Left lung (tissue), 14 donors: ENCODE measurements at places on chromosomes 2 and 18. TPM values are rescaled to one million over a fixed set of nuclear protein-coding genes. Genes with fewer than 3 reads are reported as not detected.
A peak's percentile ranks its signal among the peaks of the same experiment; 100 is the strongest.

DNA sequence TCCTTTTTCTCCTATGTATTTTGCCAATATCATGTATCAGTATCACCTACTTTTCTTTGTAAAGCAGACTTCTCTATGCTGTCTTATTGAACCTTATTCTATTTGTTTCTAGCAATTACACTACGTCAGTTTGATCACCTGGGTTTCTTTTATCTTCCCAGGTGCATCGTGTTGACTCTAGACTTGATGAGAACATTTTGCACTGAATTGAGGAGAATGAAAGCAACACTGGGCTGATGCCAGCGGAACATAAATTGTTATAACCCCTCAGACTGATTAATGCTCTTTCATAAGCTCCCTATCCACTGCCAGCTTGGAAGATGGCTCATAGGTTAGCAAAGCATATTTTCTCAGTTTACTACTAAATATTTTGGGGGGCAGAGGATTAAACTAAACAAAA lies 140.6 kb downstream of the EPHA4 start:
- no peak for DNase-seq

GRCh38 chr2:217060951-217061547 lies 201.2 kb upstream of the TNP1 start:
- no peak for DNase-seq

GRCh38 chr2:72031346-72032110 lies 116.1 kb downstream of the CYP26B1 start:
- DNase-seq: no peak

DNA sequence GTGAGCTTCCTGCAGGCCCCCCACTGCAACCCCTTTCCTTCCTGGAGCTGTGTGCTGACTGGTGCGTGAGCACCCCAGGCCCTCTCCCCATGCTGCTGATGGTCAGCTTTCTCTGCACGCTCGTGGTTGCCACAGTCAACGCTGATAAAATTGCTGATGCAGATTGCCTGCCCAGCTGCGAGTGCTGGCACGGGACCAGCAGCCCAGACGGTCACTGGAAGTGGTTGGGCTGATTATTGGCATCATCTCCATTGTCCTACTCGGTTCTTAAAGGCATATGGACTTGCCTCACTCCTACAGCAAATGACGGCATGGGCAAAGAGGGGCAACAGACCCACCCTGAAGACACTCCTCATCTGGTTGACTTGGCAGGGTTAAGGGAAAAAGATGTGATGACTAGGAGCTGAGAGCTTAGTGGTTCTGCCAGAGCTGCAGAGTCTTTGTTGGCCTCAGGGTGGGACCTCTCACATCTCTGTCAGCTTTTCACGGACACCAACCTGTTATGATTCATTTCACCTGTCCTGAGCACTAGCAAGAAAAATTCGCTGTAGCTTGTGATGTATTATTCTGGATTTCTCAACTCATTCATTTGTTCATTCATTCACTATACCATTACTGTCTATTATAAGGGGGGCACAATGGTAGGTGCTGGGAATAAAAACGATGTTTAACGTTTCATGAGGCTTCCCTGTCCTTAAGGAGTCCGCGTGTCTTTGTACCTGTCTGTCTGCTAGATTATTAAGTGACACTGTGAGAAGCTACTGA lies 38.4 kb downstream of the PAX8 start:
- DNase-seq: peak; percentile 87

GRCh38 chr2:50225021-50225928 lies 806.7 kb downstream of the NRXN1 start:
- no peak for DNase-seq

DNA sequence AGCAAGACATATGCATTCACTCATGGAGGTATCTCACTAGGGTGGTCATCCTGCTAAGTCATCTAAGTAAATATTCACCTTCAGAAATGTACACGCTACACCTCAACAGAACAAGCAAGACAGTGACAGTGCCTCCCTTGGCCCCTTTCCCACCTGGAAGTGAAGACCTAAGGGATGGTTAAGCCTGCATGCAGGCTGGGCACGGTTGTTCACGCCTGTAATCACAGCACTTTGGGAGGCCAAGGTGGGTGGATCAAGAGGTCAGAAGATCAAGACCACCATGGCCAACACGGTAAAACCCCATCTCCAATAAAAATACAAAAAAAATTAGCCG lies 4.4 kb downstream of the LIMS2 start:
- DNase-seq: no peak

GRCh38 chr2:203354966-203355365 lies 26.8 kb downstream of the ABI2 start:
- DNase-seq: no peak

- no peak for DNase-seq
Measured at GRCh38 chr2:230552181-230552580, 136.2 kb downstream of the SP100 start.

- no peak for DNase-seq
Measured at GRCh38 chr2:170848587-170848986, 31.9 kb downstream of the GAD1 start.

DNA sequence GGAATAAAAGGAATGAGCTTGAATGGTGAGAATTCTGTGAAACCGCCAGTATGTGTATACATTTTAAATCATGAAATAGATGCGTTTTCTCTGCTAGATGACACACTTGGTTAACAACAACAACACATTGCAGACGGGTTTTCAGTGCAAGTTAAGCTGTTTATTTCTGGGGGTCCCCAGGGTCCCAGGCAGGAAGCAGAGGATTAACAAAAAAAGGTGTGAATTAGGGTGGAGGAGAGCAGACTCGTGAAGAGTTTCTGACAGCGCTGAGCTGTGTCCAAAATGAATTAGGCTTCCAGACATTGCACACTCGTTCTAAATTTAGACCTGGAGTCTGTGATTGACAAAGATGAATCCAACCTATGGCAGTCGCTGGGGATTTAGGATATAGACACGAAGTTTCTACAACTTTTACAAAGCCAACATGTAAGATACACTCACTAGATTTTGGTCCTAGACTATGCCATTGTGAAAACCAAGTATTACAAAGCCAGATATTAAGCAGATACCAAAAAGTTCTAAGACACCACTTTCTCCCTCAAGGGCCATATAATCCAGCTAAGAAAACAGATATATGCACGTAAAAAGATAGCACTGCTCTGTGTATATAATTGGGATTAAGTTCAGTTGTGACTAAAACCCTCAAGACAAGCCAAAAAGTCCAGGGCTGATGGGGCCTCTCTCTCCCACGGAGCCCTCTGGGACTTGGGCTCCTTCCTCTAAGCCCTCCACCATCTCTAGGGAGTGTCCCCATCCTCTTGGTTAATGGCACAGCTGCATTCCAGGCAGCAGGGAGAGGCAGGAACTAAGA lies 120.2 kb downstream of the ACAA2 start:
- no peak for DNase-seq

DNA sequence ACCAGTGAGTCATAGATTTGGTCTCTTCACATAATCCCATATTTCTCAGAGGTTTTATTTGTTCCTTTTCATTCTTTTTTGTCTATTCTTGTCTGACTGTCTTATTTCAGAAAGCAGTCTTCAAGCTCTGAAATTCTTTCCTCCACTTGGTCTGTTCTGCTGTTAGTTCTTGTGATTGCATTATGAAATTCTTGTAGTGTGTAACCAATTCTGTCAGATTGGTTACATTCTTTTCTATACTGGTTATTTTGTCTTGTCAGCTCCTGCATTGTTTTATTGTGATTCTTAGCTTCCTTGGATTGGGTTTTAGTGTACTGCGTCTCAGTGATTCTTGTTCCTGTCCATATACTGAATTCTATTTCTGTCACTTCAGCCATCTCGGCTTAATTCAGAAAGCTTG lies 18.6 kb downstream of the EHBP1 start:
- DNase-seq: no peak

DNA sequence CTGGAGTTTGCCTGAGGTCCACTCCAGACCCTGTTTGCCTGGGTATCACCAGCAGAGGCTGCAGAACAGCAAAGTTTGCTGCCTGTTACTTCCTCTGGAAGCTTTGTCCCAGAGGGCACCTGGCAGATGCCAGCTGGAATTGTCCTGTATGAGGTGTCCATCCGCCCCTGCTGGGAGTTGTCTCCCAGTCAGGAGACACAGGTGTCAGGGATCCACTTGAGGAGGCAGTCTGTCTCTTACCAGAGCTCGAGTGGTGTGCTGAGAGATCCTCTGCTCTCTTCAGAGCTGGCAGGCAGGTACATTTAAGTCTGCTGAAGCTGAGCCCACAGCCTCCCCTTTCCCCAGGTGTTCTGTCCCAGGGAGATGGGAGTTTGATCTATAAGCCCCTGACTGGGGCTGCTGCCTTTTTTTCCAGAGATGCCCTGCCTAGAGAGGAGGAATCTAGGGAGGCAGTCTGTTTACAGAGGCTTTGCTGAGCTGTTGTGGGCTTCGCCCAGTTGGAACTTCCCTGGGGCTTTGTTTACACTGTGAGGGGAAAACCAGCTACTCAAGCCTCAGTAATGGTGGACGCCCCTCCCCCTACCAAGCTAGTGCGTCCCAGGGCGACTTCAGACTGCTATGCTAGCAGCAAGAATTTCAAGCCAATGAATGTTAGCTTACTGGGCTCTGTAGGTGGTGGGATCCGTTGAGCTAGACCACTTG lies 34.7 kb downstream of the TFPI start:
- DNase-seq: no peak

GRCh38 chr2:230877116-230877758 lies 12.5 kb downstream of the ITM2C start:
- no peak for DNase-seq

GRCh38 chr2:110802208-110802932 lies 70.0 kb downstream of the ACOXL start:
- DNase-seq: no peak

GRCh38 chr2:56587456-56587855 lies 403.7 kb downstream of the CCDC85A start:
- no peak for DNase-seq

GRCh38 chr2:96875498-96876268 lies 5.8 kb upstream of the SEMA4C start:
- DNase-seq: no peak

GRCh38 chr2:224157655-224158054 lies 118.6 kb upstream of the SERPINE2 start:
- DNase-seq: no peak

GRCh38 chr18:37006742-37007141 lies 177.8 kb downstream of the KIAA1328 start:
- DNase-seq: no peak

DNA sequence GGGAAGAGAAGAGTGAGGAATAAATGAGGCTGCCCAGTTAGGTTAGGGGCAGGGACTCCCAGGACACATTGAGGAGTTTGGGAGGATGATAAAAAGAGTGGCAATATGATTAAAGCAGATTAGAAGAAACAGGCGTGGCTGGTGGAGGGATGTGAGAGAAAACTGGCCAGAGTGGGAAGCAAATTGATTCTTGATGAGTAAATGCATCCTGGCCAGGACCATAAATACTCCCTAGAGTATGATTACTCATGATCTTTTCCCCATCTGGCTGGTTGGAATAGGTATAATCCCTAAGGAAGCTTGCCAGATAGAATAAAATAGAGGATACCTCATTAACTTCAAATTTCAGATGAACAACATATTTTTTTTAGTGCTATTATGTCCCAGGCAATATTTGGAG lies 21.5 kb upstream of the DAW1 start:
- no peak for DNase-seq

DNA sequence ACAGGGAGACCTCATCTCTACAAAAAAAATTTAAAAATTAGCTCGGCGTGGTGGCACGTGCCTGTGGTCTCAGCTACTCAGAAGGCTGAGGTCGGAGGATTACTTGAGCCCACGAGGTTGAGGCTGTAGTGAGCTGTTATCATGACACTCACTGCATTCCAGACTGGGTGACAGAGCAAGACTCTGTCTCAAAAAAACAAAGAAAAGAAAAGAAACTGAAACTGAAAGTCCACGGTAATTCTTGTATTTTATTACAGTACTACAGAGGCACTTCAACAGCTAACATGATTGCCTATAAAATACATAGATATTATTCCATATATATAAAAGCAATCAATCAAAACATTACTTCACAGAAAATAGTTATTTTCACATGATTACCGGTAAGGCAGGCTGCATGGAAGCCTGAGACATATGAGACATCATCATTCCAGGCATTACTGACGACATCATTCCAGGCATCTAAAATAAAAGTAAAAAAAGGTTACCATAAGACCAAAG lies 23.1 kb downstream of the PRPF40A start:
- DNase-seq: no peak

- no peak for DNase-seq
Measured at GRCh38 chr2:564471-565181, 112.6 kb downstream of the TMEM18 start.

GRCh38 chr2:154446324-154446723 lies 252.2 kb upstream of the KCNJ3 start:
- DNase-seq: no peak

- DNase-seq: no peak
Measured at GRCh38 chr2:29307519-29307918, 192.3 kb downstream of the CLIP4 start.

DNA sequence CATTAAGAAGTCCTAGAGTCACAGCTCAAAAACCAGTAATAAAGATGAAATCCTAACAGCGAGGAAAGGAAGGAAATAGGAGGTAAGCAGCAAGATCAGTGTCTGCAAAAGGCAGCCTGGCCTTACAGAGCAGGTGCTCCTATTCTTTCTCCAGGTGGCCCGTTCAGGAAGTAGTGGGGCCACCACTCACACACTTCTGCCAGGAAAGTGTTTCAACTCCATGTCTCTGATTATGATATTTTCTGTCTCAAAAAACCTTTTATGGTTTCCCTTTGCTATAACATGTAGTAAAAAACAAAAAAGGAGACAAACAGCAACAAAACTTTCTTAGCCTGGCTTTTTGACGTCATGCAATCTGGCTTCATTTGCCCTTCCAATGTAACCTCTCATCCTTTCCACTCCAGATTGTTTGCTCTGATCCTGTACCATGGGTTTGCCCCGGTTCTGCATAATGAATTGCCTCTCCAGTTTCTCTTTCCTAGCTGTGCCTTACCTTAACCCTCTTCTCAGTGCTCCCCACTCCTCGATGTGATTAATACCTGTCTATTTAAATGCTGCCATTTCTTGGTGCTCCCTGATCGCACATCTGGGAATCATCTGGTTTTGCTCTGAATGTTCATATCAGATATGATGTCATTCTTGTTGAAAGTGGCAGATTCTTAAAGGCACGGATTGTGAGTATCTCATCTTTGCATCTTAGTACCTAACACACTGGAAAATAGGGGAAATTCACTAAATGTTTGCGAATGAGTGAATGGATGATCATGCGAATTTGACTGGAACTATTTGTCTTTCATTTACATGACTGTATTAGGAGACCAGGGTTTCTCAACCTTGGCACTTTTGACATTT lies 50.6 kb upstream of the PTPRM start:
- no peak for DNase-seq

- DNase-seq: no peak
Measured at GRCh38 chr18:48300463-48300961, 108.7 kb downstream of the ZBTB7C start.

- no peak for DNase-seq
Measured at GRCh38 chr18:27717816-27718215, 459.1 kb downstream of the CDH2 start.

The CNRIP1 gene
- 48.4 TPM for polyA plus RNA-seq

The VWA3B gene
- 5.1 TPM for polyA plus RNA-seq

The ANKAR gene
- polyA plus RNA-seq: 22.8 TPM

The DPP4 gene
- 38.1 TPM for polyA plus RNA-seq

The RHOB gene
- polyA plus RNA-seq: 103 TPM

The IL36RN gene
- polyA plus RNA-seq: not detected

The LDLRAD4 gene
- 15.1 TPM for polyA plus RNA-seq

The SKA1 gene
- 5.0 TPM for polyA plus RNA-seq

The MLPH gene
- 2.1 TPM for polyA plus RNA-seq

The SCN9A gene
- 12.7 TPM for polyA plus RNA-seq

The MIB1 gene
- polyA plus RNA-seq: 56.7 TPM

The ANKRD30B gene
- polyA plus RNA-seq: not detected

The L3MBTL4 gene
- polyA plus RNA-seq: 6.0 TPM

The RESP18 gene
- not detected for polyA plus RNA-seq

The OXER1 gene
- 9.4 TPM for polyA plus RNA-seq

The TCF7L1 gene
- polyA plus RNA-seq: 62.5 TPM
